ENCODE measurements at places on chromosomes 16 and 17.
A peak's percentile ranks its signal among the peaks of the same experiment; 100 is the strongest.

DNA sequence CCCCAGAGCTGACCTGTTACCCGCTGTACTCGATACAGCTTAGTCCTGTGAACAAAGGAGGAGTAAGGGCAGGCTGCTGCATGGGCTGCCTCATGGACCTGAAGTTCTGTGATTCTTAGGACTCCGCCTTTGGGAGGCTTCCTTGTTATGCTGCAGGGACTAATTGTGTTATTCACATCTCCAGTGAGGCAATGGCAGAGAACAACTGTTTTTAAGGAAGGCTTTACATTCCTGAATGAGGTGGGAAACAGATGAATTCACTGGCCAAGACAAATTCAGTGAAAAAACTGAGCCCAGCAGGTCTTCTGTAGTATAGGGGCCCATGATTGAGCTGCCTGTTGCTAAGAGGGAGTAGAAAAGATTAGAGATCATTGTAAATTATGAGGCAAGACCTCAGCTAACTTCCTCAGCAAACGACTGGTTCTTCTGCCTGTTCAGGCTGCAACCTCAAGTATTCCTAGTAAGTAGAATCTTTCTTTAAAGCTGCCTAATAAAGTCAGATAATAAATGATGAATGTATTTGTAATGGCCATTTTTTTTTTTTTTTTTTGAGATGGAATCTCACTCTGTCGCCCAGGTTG, 26.3 kb downstream of the ADORA2B start:
- DNase-seq, result no peak

DNA sequence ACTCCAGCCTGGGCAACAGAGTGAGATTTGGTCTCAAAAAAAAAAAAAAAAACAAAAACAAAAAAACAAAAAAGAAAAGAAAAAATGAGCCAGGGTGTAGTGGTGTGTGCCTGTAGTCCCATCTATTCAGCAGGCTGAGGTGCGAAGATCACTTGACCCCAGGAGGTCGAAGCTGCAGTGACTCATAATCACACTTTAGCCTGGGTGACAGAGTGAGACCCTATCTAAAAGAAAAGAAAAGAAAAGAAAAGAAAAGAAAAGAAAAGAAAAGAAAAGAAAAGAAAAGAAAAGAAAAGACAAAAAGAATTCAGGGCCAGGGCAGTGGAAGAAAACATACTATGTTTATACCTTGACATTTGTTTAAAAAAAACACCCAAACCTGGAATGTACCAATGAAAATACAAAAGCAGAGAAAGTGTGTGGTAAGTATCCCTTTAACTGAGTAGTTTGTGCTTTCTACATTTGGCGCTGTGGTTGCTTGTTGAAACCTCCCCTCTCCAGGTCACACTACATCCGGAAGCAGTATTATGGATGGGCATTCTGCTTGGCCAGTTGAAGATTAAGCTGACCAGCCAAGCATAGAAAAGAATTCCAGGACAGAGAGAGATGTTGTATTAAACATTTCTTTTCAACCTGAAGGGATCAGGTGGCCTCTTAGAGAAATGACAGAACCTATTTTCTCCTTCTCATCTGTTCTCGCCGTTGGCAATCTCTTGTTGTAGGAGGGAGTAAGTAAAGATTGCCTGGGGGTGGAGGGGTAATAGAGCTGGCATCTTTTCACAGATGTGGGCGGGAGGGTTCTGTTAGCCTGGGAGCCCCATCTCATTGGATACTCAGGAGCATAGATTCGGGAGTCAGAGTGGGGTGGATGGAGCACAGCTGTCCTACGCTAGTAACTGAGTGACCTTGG, 12.1 kb upstream of the PRKCB start:
- peak; percentile 14 for DNase-seq

GRCh38 chr16:11140466-11140865, 115.5 kb downstream of the SOCS1 start:
- no peak for DNase-seq

DNA sequence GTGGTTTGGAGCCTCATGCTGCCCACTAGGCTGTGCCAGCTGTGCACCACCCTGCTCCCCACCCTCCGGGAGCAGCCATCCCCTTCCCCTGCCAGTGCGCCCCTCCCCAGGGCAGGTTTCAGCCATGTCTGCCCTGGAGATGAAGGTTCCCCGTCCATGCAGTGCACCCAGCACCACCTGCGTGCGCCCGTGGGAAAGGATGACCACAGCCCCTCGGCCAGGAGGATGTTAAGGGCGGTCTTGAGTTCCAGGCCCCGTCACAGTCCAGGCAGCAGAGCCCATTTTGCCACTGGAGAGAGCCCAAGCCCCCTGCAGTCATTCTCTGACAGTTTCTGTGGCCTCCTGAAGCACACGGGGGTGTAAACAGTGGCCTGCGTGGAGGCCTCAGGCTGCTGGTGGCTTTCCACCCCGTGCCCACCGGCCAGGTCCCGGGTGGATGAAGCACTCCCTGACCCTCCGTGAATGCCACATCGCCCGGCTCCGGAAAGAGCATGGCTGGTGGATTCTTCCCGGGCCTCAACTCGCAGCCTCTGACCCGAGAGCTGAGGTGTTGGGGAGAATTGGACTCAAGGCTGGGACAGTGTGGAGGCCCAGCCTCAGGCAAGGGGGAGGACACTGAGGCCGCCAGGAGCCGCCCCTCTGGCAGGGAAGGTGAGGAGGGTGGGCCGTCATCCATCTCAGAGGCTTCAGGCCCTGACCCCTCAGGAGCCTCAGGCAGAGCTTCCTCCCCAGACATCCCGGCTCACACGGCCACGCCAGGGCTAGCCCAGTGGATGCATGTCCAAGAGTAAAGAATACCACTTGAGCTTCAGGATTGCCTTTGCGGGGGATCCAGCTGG, 69.7 kb upstream of the CHMP6 start:
- DNase-seq, result no peak

- no peak for DNase-seq
These were observed 14.7 kb downstream of the OSBPL7 start for GRCh38 chr17:47806913-47807255.

GRCh38 chr16:67277294-67277998, 1.9 kb upstream of the PLEKHG4 start:
- DNase-seq, result no peak

DNA sequence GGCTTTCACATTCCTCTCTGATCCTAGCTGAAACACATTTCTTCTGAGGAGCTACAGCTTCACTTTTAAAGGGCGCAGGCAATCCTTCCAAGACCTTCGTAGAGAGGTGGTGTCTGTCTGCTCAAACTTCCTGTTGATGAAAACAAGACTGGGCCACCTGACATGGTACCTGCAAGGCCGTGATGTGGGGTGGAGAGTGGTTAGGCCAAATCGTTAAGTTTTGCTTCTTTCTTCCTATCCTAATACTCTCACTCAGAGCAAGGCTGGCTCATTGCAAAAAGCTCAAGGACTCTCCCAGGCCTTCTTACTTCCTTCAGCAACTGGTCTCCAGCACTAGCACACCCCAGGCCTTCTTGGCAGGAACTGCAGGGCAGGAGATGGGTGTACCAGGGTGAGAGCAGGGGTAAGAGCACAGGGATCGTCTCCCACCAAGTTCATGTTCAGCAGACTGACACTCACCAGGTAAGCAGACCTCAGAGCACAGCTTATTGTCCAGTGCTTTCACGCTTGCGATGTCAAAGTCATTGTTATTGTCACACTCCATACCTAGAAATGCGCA, 10.9 kb upstream of the FOXJ1 start:
- no peak for DNase-seq

- DNase-seq, result no peak
These were observed 77.2 kb downstream of the C17orf67 start for GRCh38 chr17:56756536-56756935.

GRCh38 chr16:2148714-2149629, 547 bp downstream of the RAB26 start:
- peak; percentile 59 for DNase-seq

GRCh38 chr16:78225919-78226318, 126.5 kb downstream of the WWOX start:
- no peak for DNase-seq

- no peak for DNase-seq
These were observed 43.1 kb upstream of the AMZ2 start for GRCh38 chr17:68204736-68205135.

GRCh38 chr16:59295993-59296736, 562.0 kb upstream of the GOT2 start:
- DNase-seq, result no peak

DNA sequence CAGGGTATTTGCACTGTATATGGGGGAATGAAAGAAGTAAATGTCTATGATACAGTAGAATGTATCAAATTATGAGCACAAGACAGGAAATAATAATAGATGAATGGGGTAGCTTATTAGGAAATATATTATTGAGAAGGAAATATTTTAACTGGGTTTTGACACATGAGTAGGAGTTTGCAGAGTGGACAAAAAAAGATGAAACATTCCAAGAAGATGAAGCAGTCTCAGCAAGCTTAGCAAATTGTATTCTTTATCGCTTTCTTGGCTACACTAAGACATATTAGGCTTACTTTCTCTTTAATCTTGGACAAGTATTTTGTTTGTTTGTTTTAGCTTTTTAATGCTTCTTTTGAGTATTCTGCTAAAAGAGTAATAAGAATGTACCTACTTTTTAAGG, 1.3 kb upstream of the KRTAP4-9 start:
- DNase-seq, result no peak

GRCh38 chr17:1344521-1344920, 55.5 kb downstream of the YWHAE start:
- DNase-seq, result no peak

DNA sequence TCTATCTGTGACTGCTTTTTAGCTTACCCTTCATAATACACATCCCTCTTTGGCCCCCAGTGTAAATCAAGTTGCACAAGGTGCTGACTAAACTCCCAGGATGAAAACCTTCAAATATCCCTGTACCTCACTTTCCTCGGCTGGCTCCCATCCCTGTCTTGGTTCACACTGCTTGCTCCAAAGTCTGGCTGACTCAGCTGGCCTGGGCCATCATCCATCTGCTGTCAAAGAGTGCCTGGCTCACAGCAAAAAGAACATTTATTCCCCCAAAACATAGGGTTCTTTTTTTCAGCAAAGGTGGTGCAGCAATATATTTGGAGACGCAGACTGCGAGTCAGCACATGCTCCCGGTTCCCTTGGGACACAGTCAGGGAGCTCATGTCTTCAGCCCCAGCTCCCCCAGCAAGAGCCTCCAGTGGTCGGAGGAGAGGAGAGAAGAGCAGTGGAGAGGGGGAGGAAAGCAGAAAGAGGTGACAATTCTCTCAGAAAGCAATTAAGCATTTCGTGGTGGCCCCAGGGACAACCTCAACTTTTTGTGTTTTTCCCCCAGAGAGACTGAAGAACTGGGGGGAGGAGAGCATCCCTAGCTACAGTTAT, 26.1 kb downstream of the GPR142 start:
- DNase-seq, result no peak

DNA sequence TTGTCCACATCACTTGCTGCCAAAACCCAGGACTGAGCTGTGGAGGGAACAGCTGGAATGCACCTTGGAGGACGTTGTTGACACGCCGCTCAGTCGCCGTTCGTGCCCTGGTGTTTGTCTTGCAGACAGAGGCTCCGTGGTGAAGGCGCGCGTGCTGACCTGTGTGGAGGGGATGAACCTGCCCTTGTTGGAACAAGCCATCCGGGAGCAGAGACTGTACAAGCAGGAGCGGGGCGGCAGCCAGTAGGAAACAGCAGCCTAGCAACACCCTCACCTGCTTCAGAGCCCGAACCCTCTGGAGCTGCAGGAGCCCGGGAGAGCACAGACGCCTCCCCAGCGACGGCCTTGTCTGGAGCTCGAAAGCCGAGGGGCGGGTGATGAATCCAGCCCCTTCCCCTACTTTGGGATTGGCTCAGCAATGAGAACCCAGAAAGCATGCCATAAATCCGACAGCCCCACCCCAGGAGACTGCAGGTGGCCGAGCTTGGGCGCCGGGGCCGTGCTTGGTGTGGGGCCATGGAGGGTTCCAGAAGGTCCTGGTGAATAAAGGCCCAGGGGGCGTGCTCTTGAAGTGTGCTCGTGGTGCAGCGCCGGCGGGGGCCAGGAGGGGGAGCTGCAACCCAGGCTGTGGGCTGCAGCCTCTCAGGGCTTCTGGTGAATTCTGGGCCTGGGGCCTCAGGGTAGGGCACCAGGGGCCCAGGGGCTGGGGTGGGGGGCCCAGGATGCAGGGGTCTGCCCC, 470 bp upstream of the CDK3 start:
- DNase-seq, result no peak

DNA sequence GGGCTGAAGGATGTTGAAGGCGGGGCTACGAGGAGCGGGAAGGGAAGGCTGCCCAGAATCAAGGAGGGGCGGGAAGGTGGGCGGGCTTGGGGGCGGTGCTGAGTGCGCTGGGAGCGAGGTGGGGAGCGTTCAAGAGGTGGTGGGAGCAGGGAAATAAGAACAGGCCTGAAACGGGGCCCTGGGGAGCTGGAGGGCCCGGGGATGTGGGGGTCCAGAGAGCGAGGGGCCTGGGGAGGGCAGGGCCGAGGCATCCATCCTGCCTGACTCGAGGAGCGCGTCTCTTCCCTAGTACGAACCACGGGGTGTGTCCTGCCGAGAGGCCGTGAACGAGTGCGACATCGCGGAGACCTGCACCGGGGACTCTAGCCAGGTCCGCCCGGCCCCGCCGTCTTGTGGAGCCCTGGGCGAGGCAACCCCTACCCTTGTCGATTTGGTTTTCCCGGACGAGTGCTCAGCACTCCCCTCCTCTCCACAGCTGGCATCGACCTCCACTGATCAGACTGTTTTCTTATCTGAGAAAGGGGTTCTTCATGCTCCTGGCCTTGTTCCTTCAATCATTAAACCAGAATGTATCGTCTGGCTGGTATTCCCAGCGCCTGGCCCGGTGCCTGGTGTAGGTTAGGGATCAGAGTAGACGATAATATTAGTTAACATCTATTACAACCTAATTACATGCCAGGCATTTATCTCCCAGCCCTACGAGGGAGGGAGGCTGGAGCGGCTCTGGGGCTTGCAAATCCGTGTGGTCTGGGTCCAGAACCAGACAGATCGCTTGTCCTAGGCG, 17.2 kb downstream of the ADAM11 start:
- DNase-seq, result peak; percentile 52
